Cerebellar cortex (tissue), 1 donor: ENCODE measurements at places on chromosomes 3 and 15.

DNA sequence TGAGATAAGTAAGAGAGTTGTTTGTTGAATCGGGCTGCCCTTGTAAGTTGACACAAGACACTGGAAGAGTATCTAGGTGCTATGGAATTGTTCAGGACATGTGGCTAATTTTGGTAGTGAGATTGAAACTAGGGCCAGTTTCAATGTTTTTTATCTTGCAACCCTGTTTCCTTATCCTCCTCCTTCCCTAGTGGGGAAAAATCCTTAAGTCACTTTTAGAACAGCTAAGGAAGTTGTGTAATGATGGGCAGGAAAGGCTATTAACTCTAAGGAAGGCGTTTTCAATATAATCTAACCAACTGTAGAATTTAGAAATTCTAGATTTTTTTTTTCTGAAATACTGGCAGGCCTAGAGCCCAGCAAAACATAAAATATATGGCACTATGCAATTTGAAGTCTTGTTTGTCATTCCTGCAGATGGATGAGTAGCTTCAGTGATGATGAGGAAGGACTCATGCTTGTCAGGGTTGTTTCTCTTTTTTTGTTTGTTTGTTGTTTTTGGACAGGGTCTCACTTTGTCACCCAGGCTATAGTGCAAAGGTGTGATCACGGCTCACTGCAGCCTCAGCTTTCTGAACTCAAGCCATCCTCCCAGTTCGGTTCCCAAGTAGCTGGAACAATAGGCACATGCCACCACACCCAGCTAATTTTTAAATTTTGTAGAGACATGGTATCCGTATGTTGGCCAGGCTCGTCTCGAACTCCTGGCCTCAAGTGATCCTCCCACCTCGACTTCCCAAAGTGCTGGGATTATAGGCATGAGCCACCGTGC lies 27.6 kb upstream of the ADAMTS9 start:
- no peak for DNase-seq

GRCh38 chr3:102194760-102195159 lies 240.1 kb upstream of the ZPLD1 start:
- DNase-seq, result no peak

DNA sequence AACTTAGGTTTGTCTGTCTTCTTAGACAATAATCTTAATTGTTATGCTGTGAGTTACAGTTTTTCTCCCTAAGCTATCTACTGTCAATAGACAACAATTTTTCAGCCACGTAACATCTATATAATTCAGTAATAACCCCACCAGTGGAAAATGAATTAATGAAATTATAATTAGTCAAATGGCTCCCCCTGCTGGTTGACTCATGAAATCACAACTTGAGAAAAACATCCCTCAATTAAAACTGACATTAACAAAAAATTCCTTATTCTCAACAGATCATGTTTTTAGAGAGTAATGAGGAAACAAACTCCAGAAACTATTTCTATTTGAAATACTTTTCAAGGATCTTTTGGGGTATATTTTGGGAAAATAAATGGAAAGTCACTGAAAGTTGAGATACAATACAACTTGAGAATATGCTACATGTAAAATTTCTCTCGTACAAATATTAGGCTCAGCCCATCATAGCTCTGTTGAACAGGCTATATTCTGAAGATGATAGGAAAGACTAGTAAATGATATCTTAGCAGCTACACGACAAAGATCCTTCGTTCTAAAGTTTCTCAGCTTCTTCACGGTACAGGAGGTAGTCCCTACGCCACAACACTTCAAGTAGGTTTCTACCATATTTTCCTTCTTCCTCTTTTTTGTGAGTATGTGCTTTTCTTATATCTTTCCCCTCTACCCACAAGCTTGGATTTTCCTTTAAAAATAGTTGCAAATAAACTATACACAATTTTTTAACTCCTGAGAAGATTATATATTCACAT lies 20.7 kb downstream of the PPP1R2 start:
- peak; percentile 58 for DNase-seq

DNA sequence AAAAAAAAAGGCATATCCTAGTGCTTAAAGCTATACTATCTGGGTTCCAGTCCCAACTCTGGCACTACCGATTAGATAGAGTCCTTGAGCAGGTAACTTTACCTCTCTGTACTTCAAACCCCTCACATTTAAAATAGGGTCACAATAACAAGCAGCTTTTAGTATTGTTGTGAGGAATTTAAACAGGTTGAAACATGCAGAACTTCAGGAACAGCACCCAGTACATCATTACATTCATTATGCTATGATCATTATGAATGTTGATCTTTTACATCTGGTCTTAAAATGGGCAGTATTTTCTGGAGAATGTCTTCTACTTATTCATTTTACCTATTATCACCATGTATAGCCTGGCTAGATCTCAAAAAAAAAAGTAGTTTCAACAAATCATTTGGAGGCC lies 176.1 kb upstream of the CCDC54 start:
- DNase-seq, result no peak

DNA sequence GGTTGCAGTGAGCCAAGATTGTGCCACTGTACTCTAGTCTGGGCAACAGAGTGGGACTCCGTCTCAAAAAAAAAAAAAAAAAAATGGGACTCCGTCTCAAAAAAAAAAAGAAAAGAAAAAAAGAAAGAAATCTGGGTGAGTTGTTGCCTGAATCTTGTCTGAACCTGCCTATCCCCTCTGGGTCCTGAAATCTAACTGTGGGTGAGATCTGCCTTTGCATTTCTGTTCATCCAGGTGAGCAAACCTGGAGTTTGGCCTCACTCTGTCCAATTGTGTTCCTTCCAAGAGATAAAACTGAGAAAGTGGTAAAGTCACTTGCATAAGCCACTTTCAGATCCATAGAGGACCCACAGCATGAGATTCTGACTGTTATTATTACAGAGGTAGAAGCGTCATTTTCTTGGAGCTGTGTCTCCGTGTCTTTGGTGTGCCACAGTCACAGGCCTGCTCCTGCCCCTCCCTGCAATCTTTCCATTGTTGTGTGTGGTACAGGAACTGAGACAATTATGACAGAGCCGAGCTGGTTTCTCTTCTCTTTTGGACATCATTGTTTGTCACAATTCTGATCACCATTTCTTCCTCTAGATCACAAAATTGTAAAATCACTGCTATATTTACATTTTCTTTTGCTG lies 235.9 kb downstream of the LPP start:
- DNase-seq, result no peak

DNA sequence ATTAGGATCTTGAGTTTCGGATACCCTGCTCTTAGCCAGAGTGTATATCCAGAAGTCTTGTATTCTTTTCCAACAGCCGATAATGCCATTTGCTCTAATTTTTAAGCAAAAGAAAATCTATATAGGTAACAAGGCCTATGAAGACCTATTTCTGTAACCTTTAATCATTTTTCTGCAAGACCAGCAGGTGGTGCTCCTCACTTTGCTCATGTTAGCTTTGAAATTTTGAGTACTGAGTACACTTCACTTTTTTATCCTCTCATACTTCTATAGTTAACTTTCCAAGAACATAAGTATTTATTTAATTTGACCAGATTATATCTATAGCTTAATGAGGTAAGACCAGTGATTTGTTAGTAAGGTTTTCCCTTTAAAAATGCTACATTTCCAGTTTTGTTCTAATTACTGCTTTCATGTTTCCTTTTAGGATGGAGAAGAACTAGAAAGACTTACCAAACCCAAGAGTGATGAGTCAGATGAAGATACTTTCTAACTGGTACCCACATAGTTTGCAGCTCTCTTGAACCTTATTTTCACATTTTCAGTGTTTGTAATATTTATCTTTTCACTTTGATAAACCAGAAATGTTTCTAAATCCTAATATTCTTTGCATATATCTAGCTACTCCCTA lies 20.5 kb downstream of the SLC35A5 start:
- DNase-seq, result peak; percentile 42

DNA sequence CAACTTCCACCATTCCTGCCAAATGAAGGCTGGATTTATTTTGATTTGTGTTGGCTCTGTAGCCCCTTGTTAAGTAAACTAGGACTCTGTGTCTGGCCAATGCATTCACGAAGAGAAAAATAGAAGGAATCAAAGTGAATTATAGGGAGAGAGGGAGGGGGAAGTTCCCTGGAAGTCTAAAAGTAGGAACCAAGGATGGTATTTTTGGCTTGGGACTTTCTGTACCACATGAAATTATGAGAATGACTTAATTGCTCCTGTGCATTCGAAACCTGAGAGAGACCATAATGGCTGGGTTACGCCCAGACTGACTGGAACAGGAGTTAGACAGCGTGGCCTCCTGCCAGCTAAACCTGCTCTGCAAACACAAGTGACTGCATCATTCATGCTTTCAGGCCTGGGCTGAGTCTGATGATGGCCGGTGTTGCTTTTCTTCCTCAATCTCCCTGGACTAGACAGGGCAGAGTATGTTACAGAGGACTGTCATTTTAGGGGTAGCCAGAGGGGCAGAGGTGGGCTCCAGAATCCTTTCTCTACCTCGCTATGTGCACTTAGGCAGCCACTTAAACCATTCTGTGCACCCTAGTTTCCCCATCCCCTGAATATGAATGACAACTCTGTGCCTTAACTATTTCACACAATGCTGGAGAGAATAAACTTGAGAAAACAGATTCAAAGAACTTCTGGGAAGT lies 58.9 kb downstream of the MYO1E start:
- no peak for DNase-seq

DNA sequence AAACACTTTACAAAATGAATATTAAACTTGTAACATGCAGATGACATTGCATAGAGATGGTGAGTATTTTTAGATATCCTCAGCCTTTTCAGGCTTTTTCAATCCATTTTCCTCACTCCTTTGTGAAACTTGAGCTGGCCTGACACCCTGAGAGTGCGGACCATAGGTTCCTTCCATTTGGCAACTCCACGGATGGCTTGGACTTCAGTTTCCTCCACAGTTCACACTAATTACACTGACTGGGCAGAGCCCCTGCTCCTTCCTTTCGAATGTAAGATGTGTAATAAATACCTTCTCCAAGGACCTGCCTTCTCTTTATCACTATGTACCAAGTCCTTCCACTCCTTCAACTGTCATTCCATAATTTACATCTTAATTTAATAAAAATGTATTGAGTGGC lies 141.7 kb upstream of the LRIG1 start:
- no peak for DNase-seq

DNA sequence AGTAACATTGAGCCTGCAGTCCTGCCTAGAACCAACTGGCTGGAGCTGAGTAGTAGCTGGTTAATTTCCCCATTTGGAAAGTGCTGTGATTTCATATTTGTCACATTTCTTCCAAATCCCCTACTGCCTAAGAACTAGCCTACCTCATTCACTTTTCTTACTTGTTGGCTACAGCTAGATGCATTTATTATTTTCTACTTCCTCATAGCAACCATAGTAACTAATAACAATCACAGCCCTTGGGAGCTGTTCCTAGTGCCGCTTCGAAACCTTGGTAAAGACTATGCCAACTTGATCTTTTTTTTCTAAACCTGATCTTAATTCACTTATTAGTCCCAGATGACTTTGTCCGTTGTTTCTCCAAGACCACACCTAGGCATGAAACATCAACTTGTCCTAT lies 240.3 kb downstream of the FGF12 start:
- DNase-seq, result no peak

- DNase-seq, result no peak
Measured at GRCh38 chr3:16104156-16104555, 70.3 kb upstream of the GALNT15 start.

GRCh38 chr3:39278616-39278935 lies 1.3 kb downstream of the CX3CR1 start:
- DNase-seq, result no peak

- peak; percentile 7 for DNase-seq
Measured at GRCh38 chr3:61637088-61638051, 76.0 kb downstream of the PTPRG start.

DNA sequence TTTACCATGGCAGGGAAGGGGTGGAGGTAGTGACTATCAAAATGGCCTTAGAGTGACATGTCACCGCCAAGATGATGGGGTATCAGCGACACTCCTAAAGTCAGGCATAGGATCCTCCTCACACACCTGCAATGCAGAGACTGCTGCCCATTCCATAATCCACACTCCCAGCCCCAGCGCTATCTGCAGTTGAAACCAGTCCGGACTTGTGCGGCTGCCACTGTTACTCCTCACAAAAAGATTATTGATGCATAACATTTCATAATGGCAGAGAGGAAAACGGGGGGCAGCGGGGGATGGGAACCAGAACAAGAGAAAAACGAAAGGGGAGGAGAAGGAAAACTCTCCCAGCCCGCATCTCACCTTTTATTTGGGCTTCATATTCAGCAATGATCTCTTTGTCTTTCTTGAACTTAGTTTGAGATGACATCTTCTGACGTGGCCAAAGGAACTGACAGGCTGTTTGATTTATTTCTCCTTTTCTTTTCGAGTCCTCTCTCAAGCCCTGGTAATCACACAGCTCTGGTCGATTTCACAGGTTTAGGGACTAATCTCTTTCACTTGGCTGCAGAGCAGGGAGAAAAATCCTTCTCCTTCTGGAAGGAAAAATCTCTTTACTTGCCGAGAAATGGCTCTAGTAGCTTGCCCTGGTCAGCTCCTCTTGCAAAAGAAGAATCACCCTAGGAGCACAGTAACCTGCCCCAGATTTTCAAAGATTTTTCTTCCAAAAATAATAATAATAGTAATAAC lies 749 bp downstream of the SRGAP3 start:
- DNase-seq, result peak; percentile 67

DNA sequence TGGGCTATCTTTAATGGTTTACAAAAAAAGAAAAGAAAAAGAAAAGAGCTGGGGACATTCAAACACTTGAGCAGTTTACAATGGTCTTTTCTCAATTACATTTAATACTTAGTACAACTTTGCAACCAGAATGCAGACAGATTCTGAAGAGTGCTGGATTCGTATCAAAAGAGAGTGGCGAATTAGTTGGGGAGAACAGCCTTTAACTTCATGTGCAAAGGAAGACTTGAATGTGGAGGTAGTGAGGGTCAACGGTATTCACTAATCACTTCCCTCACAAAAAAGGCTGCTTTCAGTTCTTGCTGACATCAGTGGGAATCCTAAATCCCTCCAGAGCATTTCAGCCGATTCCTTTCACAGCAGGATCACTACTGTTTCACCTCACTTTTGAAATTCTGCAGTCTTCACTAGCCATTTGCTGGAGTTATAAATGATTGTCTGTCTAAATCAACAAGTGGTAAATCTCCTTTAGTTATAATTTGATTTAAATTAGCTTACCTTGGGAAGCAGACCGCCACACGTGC lies 323.0 kb upstream of the SEMA6D start:
- DNase-seq, result no peak

- peak; percentile 90 for DNase-seq
Measured at GRCh38 chr3:13895155-13896105, 15.6 kb upstream of the WNT7A start.

DNA sequence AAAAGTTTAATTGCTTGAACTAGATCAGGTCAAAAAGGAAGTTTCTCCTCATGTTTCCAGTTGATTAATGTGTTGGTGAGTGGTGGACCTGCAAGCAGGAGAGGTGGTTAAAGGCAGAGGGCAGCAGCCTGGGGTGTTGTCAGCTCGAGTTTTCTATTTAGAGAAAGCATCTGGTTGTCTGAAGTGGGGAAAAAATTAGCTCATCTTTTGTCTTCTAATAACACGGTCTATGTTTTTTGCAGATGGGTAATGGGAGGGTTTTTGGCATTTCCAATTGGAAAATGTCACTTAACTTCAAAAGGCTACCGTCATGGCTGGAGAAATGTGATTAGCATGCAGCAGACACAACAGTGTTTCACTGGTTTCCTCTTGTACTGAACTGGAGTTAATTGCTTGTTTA lies 122.6 kb downstream of the ITPR1 start:
- DNase-seq, result no peak

GRCh38 chr15:38671006-38671387 lies 106.4 kb upstream of the RASGRP1 start:
- no peak for DNase-seq
